PC-9 (cell line): ENCODE measurements at places on chromosomes 1 and 21. TPM values are rescaled to one million over a fixed set of nuclear protein-coding genes. Genes with fewer than 3 reads are reported as not detected.
A peak's percentile ranks its signal among the peaks of the same experiment; 100 is the strongest.

GRCh38 chr1:68141071-68142021, 90.9 kb upstream of the DIRAS3 start:
- no peaks in the 10 kb centered on the region for H3K36me3 ChIP-seq
- H3K4me1 ChIP-seq: peaks cover 14% of the 10 kb centered on the region
- no peak overlapping the region for H3K4me3 ChIP-seq
- DNase-seq: no peak
- H3K27me3 ChIP-seq: no peaks in the 10 kb centered on the region

- H3K36me3 ChIP-seq: no peaks in the 10 kb centered on the region
- H3K27me3 ChIP-seq: no peaks in the 10 kb centered on the region
- no peak for DNase-seq
- H3K4me1 ChIP-seq: no peaks in the 10 kb centered on the region
- no peak overlapping the region for H3K27ac ChIP-seq
Measured at GRCh38 chr1:46372431-46372830, 21.7 kb upstream of the FAAH start.

GRCh38 chr1:48572646-48573258, 100.7 kb upstream of the SPATA6 start:
- H3K4me3 ChIP-seq: no peak overlapping the region
- DNase-seq: peak; percentile 15
- no peak overlapping the region for H3K27ac ChIP-seq
- H3K36me3 ChIP-seq: no peaks in the 10 kb centered on the region
- no peaks in the 10 kb centered on the region for H3K4me1 ChIP-seq

- H3K4me3 ChIP-seq: peak overlapping the region; percentile 59
- peak; percentile 46 for DNase-seq
- no peak overlapping the region for H3K27ac ChIP-seq
Measured at GRCh38 chr1:31714442-31715086, 10.7 kb upstream of the COL16A1 start.

DNA sequence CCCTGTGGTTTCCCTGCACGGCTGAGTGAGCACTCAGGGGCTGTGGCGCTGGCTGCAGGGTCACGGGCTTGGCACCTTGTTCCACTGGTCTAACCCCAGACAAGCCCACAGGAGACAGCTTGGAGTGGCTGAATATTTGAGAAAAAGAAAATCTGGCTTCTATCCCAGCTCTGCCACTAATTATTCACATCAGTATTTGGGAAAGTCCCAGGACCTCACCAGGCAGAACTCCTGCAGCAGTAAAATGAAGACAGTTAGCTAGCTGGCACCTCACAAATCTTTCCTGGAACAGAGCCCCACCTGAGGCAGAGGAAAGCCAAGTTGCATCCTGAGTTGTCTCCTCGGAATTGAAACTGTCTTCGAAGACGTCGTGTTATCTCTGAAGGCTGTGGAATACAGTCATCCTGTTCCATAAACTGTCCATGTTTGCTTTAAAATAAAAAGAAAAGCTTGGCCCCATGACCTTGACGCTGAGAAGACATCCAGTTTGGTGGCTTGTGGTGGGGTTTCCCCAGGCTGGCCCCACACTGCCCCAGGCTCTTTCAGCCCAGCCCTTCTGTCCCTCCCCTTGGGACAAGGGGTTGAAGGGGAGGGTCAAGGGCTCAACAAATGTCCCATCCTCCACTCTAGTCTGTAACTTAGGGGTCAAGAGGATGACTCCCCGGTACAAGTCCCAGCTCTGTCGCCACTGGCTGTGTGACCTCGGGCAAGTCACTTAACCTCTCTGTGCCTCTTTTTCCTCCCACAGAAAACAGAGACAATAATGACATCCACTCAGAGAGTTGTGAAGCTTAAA, 93.8 kb upstream of the TMPRSS2 start:
- H3K27ac ChIP-seq: no peak overlapping the region
- H3K36me3 ChIP-seq: no peaks in the 10 kb centered on the region
- no peak overlapping the region for H3K4me3 ChIP-seq
- no peak for DNase-seq

DNA sequence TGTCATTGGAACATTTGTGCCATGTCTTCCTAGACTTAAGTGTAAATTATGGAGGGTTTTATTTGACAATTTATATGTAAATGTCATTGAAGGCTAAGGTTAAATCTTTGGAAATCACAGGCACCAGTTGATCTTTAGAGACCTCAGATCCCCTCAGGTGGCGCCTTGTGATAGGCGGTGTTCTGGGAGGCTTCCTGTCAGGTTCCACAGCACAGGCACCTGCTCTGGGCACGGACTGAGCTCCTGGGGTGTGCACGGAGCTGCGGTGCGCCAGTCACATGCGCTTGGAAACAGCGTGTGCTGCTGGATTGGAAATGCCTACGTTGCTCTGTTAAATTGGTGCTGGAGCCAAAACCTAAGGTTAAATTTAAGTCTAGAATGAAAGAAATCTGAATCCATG, 12.1 kb downstream of the CD46 start:
- H3K27me3 ChIP-seq: no peaks in the 10 kb centered on the region
- no peak for DNase-seq
- no peak overlapping the region for H3K27ac ChIP-seq
- H3K4me3 ChIP-seq: no peak overlapping the region
- no peaks in the 10 kb centered on the region for H3K4me1 ChIP-seq

Gene IL24
- total RNA-seq: not detected in 2 replicates
